Activated CD4-positive, alpha-beta T cell treated with anti-CD3 and anti-CD28 coated beads, Interleukin-2, amount 50 U/mL, for 4 hours (primary cell): ENCODE measurements at places on chromosomes 7 and 10.

DNA sequence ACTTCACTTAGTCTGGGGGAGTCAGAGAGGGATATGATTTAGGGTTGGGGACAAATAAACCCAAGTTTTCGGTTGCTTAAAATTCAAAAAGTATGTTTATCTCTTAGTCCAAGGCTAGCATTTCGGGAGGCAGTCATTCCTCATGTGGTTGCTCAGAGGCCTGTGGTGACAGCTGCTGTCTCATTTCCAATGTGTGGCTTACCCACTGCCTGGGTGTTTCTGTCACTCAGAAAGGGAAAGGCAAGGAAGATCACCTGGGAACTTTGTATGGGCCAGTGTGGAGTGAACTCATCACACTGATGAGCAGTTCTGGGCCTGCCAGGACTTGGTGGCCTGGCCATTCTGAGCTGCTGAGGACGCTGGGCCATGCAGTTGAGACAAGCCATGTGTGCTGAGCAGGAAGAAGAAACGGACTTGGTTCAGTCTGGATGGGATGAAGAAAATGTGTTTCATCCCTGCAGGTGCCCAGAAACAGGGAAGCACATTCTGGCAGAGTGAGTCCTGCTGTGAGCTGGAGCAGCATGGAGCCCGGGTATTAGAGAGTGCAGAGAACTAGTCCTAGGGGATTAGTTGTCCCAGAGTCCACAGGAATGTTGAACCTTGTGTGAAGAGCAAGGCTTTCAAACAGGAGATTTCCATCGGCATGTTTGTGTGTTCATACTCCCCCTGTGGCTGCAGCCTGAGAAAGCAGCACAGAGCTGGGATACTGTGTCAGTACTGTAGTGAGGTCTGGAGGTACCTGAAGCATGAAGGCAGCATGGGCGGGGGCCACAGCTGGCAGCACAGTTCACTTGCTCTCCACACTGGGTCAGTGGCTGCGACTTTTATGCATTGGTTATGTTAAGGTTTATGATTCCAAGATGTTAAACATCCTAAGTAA lies 211.1 kb upstream of the IGFBP3 start:
- no peak for DNase-seq

DNA sequence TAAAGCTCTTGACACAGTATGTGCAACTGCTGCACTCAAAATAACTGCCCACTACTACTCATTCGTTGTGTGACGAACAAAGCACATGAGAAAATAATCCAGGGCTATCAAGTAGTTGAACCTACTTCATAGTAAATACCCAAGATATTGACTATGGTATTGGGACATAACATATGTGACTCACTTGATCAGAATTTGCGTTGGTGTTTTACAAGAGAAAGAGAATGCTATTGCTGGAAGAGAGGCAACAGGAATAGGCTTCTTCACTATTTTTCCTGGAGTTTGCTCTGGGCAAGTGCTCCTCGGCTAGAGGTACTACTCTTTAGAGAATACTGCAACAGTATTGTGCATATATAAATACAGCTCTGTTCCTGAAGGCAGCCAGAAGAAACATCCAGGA lies 2.5 kb downstream of the DGKB start:
- no peak for DNase-seq

DNA sequence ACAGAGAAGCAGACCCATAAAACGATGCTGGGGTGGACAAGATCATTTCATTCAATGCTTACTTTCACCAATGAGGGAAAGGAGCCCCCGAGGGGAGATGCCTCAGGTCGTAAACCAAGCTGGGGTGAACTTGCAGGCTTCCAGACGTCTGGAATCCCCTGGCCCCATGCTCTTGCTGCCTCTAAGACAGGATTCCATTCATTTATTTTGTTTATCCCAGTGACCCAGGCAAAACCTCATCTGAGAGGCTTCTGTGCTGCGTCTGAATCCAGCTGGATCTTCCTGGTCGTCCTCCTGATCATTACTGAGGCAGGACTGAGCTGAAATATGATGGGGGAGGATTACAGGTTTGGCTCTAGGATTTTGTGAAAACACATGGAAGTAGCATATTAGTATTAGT lies 182.9 kb downstream of the MYOF start:
- no peak for DNase-seq

- DNase-seq = no peak
These were observed 800 bp downstream of the MINDY3 start for GRCh38 chr10:15859509-15859905.

GRCh38 chr10:44995914-44996669 lies 4.6 kb upstream of the ZNF22 start:
- DNase-seq = no peak

GRCh38 chr7:147245274-147245673 lies 1128.7 kb downstream of the CNTNAP2 start:
- no peak for DNase-seq

DNA sequence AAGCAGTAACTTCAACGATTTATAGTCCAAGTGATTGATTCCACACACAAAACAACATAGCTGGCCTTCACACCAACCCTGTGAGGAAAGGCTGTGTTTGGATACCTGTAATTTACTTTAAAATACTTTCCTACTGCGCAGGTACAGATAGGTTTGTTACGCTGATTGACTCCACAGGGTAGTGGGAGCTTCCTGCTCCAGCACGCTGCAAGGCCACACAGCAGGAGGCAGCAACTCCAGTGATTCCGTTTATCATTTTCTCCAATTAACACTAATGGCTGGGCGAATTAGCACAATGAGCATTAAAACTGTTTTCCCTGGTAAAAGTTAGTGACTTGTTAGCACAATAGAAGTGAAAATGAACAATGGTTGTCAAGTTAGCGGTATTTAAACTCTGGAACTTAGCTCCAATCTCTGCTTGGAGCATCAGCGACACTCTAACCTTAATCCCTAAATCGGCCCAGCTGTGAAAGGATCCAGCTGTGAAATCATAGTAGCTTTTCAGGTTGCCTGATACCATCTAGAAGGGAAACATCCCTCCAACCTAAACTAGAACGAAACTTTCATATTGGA lies 959 bp downstream of the DCLRE1C start:
- DNase-seq = no peak

GRCh38 chr7:51732951-51733350 lies 416.3 kb upstream of the COBL start:
- no peak for DNase-seq

DNA sequence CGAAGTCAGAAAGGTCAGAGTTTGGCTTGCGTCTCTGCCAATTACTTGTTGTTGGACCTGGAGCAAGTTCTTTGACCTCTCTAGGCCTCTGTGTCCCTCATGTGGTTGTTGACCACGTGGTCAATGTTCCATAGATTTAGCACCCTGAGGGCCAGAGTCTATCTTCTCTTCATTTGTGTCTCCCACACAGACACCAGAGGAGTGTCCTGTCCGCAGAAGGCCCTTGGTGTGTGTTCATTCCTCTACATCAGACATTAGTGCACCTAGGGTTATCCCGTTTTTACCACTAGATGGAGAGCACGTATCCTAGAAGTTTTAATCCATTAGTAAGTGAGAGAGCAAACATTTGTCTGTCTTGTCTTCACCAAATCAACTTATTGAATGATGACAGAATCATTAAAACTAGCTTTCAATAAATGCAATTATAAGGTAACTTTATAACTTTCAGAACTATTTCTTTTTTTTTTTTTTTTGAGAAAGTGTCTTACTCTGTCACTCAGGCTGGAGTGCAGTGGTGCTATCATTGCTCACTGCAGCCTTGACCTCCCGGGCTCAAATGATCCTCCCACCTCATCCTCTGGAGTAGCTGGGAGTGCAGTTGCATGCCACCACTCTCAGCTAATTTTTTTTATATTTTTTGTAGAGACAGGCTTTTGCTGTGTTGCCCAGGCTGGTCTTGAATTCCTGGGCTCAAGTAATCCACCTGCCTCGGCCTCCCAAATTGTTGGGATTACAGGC lies 122.5 kb upstream of the ANKRD1 start:
- no peak for DNase-seq

DNA sequence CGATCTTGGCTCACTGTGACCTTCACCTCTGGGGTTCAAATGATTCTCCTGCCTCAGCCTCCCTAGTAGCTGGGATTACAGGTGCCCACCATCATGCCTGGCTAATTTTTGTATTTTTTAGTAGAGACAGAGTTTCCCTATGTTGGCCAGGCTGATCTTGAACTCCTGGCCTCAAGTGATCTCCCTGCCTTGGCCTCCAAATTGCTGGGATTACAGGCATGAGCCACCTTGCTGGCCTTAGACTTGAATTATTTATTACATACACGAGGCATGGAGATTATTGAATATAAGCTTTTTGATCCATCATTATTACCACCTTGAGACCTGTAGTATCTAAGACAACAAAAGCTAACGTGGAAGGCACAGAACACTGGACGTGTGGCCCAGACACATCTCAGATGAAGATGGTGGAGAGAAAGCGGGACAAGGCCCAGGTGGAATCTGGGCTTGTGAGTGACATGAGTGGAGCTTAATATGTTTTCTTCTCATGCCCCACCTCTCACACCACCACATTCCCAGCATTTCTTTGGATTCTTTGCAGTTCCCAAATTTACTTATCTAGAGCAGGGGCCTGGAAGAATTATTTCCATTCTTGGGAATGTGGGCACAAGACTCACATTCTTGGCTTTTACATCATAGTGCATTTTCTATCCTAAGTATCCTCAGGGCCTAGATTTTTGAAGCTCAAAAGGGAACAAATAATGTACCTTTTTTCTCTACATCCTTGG lies 76.6 kb downstream of the SUGCT start:
- no peak for DNase-seq
